ELR (cell line): ENCODE measurements at places on chromosomes 5 and 9.

DNA sequence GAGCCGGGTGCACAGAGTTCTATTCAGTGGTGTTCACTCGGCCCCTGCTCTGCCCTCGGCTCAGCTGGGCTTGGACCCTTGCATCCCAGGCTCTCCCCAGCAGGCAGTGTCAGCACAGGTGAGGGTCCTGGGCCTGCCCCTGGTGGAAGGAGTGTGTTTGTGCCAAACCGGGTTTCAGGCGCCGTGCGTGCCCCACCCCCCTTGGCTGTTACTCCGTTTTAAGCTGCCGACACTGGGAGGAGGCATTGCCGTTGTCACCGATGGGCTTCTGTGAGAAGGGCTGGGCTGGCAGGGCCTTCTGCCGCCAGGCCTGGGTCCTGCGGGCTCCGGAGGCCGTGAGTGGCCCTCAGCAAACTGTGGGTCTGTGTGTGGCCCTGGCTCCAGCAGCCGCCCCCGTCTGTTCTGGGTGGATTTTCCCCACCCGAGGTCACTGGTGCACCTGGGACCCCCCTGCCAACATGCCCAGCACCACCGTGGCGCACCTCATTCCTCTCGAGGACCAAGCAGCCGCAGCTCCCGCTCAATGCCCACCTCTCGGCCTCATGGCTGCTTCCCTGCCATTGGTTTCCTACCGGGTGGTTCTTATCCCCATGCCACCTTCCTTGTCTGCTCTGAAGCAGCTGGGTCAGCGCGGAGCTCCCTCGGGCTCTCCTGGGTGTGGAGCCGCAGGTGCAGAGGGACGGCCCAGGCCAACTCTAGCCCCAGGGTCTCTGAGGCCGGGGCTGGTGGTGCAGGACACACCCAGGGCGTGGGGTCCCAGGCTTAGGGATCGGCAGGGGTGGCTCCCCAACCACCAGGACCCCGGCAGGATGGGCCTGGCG is 44.3 kb upstream of the EXOC3 start:
- DNase-seq: no peak

GRCh38 chr9:4666042-4666699 is at the start of gene SPATA6L:
SPATA6L (minus strand) TSS chr9:4666480; CDS start chr9:4666250, 230 bp downstream.
- DNase-seq: peak; percentile 63

DNA sequence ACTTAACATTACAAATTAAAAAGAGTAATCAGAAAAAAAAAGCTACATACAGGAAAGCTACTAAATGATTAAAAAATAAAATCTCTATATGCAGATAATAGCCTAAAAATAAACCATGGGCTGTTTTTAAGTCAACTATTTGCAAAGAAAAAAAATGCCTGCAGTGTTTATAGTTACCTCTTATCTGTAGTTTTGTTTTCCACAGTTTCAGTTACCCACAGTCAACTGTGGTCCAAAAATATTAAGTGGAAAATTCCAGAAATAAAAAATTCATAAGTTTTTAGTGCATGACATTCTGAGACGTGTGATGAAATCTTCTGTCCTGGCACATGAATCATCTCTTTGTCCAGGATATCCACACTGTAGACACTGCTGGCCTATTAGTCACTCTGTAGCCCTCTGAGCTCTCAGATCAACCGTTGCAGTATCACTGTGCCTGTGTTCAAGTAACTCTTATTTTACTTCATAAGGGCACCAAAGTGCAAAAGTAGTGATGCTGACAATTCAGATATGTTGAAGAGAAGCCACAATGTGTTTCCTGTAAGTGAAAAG is 59.2 kb downstream of the PRELID2 start:
- DNase-seq: peak; percentile 92

GRCh38 chr9:127455324-127455992 is 4.1 kb downstream of the LRSAM1 start:
- DNase-seq: peak; percentile 17

DNA sequence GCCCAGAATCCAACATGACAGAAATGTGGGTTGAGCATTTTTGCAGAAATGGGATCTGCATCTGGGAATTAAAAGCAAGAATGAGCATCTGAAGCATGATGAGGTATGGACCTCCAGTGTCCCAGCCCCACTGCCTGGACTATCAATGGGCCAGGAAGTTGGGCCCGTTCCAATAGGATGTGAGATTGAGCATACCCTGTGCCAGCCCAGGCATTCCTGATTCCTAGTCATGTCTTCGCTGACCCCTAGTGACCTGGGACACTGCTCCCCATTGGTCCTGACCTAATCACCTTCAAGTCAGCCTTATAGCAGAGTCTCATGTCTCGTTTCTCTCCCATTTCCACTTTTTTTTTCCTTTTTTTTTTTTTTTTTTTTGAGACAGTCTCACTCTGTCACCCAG is 197.4 kb upstream of the IRX2 start:
- no peak for DNase-seq

- no peak for DNase-seq
These were observed 217.7 kb upstream of the EDIL3 start for GRCh38 chr5:84602371-84602771.

- no peak for DNase-seq
These were observed 38.1 kb upstream of the FCN1 start for GRCh38 chr9:134955801-134956200.

DNA sequence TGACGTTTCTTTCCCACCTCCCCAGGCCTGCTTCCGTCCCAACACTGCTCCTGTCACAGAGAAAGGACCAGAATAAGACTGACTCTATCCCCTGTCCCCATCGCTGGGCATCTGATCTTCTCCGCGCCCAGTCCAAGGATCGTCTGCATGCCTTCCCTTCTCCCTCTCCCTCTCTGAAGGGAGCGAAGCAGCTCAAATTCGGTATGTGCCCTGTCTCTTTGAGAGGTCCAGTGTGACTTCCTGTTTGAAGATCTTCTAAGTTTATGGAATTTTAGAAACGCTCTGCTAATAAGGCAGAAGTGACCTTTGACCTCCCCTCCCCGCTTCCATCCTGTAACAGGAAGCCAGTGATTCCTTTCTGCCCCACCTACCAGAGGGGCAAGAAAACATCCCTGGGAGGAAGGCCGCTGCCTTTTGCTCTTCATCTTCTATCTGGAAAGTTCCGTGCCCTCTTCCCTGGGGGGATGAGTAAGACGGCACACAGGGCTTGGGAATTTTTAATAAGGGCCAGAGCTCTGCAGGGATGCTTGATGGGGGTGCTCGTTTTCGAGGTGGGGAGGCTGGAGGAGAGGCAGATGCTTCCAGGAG is 40.7 kb upstream of the RNU6ATAC start:
- DNase-seq: no peak

GRCh38 chr5:86999951-87000350 is 267.7 kb upstream of the RASA1 start:
- DNase-seq: no peak

- DNase-seq: no peak
These were observed 16.3 kb downstream of the MAPKAP1 start for GRCh38 chr9:125690679-125691078.

GRCh38 chr9:3125602-3126405 is 281.9 kb upstream of the PUM3 start:
- no peak for DNase-seq

GRCh38 chr5:2013301-2014057 is 130.8 kb upstream of the IRX4 start:
- no peak for DNase-seq

DNA sequence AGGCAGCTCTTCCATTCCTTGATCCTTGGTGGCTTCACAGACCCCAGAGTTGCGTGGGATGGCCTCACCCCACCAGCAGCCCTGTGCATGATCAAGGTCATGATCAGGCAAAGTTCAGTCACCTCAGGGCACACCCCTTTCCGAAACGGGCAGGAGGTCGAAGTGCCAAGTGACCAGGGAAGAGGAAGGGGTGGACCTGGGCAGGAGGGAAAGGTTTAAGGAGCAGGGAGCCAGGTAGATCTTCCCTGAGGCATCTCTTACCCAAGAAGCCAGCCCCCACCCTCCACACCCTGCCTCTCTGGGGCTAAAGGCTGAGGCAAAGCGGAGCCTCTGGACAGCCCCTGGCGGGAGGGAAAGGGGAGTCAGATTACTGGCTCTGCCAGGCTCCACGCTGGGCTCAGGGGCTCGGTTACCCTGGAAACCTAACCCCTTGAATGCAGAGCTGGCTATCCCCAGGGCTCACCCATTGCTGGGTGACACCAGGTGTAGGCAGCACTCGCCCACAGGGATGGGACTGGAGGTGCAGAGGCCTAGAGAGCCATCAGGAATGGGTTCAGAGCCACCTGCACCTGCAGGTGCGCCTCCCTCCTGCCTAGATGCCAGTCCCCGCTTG is 3.6 kb downstream of the MGAT4B start:
- no peak for DNase-seq

- DNase-seq: peak; percentile 54
These were observed 1.5 kb upstream of the B4GALT7 start for GRCh38 chr5:177598477-177598876.

- no peak for DNase-seq
These were observed 329.3 kb downstream of the PIK3R1 start for GRCh38 chr5:68544648-68545552.

- DNase-seq: no peak
These were observed 16.4 kb downstream of the IL4 start for GRCh38 chr5:132690156-132690555.

GRCh38 chr9:31304576-31304975 is 1079.9 kb upstream of the ACO1 start:
- DNase-seq: peak; percentile 1

DNA sequence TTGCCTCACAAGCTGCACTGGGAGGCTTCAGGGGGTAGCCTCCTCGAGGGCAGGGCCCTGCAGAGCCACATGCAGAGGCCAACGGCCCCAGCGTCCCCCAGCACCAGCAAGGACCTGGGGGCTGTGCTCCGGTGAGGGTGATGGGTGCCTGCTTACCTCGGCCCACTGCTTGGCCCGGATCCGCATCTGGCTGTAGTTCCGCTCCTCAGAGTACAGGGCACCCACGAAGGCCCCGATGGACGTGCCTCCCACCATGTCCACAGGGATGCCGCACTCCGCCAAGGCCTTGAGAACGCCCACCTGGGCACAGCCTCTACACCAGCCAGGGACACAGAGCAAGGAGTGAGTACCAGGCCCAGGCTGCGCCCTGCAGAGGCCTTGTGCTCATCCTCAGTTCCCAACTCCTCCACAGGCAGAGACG is 8.0 kb upstream of the NSMF start:
- DNase-seq: no peak

- DNase-seq: peak; percentile 62
These were observed 588.0 kb downstream of the PRELID2 start for GRCh38 chr5:145246961-145247744.

- peak; percentile 64 for DNase-seq
These were observed 91.1 kb upstream of the TBCA start for GRCh38 chr5:77867194-77867691.

- DNase-seq: peak; percentile 64
These were observed 28.5 kb downstream of the RHOBTB3 start for GRCh38 chr5:95759634-95760033.
